Activated T-helper 1 cell treated with Interleukin-2 at 50 U/mL for 16 hours (primary cell): ENCODE measurements at places on chromosomes 7 and 10.

DNA sequence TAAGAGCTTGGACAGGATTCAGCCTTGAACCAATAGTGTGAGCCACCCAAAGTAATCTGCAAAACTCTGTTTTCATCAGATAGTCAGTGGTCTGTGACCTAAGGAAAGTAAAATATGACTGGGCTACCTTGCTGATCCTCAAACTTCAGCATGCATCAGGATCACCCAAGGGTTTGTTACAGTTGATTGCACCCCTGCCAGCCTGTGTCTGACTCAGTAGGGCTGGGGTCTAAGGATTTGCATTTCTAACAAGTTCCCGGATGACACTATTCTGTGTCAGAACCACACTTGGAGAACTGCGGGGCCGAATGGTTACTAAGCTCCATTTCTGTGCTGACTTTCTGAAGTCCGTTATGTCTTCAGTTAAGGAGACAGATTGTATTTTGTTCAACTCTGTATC, 40.6 kb upstream of the TSPAN13 start:
- no peak for DNase-seq

GRCh38 chr7:151150388-151150787, 17.1 kb downstream of the GBX1 start:
- no peak for DNase-seq

GRCh38 chr10:102046095-102046494, 9.9 kb downstream of the ARMH3 start:
- no peak for DNase-seq

GRCh38 chr10:78771260-78771659, 297.5 kb upstream of the ZMIZ1 start:
- no peak for DNase-seq

DNA sequence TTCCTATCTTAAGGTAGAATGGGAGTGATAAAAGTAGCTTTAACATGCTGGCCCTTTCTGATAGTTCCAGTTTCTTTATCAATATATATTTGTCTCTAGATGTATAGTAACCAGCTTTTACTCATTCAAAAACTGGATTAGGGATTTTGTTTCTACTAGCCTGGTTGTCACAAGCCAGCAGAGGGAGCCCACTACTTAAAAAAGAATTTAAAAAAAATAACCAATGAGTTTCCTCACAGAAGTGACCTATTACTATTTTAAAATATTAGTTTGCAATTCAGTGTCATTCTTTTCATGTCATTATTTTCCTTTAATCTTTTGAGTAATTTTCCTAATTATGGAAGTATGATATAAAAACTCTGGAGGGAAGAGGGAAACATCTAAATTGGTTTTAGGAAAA, 142.1 kb downstream of the PHTF2 start:
- DNase-seq, result no peak

DNA sequence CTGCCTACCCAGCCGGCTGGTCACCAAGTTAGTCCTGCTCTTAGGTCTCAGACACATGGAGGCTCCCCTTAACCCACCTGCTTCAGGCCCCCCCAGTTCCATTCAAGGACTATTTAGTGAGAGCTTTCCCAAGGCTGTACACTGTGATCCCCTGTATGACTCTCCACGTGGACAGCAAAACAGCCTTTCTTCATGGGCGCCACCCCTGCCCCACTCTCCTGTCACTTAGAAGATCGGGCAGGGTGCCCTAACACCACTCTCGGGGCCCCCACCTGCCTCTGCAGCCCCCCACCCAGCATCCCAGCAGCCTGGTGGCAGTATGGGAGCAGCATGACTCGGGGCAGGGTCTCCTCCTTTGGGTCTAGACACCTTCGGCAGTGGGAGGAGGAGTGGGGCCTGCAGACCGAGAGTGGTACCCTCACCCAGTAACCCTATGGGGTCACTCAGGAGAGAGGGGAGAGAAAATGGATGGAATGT, 116.6 kb downstream of the PTPN20 start:
- no peak for DNase-seq

GRCh38 chr7:77579797-77580196, 42.7 kb downstream of the PTPN12 start:
- no peak for DNase-seq

GRCh38 chr7:135741905-135742304, 6.7 kb downstream of the FAM180A start:
- DNase-seq, result no peak

DNA sequence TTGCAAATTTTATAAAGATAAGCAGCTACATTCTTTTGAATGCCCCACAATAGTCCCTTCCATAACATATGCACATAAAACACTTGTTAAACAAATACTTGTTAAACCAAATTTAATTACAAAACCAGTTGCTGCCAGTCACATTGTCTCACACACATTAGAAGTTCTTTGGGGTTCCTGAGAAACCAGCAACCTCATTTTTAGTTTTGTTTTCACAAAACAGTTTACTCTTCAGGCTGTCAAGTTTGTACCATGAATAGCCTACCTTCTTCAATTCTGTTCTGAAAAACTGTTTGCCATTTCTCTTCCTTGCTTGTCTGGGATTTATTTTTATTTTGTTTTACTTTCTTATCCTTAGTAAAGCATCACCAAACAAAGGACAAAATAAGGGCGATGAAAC, 176.5 kb upstream of the PHF14 start:
- DNase-seq, result no peak

DNA sequence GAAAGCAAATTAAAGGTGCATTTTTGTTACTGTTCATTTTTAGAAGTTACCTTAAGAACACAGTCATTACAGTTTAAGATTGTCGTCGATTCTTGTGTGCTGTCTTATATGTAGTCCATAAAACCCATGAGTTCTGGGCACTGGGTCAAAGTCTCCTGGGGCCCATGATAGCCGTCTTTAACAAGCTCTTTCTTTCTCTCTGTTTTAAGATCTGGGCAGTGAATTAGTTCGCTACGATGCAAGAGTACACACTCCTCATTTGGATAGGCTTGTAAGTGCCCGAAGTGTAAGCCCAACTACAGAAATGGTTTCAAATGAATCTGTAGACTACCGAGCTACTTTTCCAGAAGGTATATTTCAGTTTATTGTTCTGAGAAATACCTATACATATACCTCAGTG, 90.7 kb upstream of the CAPZA2 start:
- DNase-seq, result no peak

DNA sequence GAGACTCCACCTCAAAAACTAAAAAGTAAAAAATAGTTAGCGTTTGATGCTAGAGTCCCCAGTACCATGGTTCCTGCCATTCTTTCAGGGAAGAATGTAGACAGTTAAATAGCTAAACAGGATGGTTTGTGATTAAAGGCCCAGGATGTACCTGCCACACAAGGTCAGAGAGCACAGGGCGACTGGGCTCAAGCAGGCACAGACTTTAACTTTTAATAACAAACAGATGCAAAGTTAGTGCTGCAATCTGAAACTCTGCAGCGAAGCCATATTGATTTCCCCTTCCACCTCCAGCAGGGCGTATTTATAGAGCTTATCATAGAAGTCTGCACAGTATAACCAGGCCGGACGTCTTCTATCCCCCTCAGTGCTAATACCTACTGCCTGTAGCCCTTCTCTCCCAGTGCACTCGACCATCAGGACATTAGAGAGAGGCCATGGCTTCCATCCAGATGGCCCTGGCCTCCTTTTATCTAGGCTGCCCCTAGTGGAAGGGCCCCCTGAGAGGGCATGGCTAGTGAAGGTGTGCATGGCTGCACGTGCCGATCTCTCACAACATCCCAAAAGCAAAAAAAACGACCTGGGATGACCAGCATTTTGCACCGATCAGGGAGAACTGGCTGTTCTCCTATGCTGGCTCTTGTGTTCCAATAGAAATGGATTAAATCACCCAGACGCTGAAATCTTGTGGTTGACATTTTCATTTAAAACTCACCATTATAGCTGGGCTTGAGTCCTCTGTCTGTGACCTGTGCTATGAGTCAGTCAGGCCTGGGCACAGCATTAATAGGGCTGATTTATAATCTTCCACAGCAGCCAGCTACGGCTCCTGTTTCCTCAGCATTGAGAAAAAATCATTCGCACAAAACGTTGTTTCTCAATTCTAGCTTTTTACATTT, 7.6 kb upstream of the BAG3 start:
- no peak for DNase-seq

GRCh38 chr7:30778255-30779025, 7.2 kb downstream of the MINDY4 start:
- DNase-seq, result no peak

- DNase-seq, result no peak
Measured at GRCh38 chr7:152335900-152336571, 99.8 kb downstream of the KMT2C start.

DNA sequence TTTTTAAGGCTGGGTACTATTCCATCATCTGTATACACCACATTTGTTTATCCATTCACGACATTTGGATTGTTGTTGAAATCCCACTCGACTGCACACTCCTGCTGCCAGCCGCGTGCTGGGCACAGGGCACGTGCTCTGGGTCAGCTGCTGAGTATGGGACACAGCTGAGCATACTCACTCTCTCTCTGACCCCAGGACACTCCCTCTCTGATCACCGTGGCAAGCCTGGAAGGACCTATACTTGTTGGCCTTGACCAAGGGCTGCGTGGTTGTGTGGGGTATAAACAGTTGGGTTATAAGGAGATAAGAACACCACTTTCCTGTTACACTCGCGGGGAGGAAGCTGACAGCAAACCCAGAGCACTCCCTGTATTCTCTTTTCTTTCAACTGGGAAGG, 153.0 kb upstream of the RHEB start:
- no peak for DNase-seq

DNA sequence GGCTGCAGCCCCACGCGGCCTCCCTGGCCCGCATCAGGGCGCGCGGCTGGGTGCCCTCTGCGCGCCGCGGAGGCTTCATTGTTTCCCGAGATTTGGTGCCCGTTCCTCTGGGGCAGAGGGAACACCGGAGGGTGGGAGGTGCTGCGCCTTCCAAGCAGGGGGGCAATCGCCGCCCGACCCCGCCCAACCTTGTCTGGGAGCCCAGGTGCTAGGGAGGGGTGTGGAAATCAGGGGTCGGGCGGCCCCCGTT, 1.0 kb upstream of the NRP1 start:
- DNase-seq, result no peak

DNA sequence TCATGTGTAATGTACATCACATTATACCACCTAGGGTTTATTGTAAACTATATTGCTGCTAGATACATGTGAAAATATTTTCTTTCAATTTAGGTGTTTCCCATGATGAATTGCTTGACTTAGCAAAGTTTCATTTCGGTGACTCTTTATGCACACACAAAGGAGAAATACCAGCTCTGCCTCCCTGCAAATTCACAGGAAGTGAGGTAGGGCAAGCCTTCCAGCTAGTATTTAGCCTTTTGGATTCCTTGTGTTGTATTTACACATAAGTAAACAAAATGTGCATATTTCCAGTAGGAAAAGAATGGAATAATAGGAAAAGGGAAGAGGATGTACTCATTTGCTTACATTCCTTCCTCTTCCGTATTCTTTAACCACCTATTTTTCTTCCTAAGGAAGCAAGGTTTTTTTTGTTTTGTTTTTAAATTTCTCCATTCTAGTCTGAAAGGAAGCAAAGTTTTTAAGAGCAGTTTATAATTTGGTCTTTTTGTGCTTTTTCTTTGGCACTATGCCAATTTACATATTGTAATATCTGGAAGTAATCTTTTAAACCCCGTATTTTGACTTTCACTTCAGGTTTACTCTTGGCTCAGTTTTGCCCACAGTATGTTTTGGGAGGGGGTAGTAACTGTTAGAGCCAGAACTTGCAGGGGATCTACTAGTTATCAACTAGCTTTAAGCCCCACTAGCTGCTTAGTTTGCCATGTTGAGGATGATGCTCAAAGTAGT, 10.4 kb downstream of the PMPCB start:
- no peak for DNase-seq

DNA sequence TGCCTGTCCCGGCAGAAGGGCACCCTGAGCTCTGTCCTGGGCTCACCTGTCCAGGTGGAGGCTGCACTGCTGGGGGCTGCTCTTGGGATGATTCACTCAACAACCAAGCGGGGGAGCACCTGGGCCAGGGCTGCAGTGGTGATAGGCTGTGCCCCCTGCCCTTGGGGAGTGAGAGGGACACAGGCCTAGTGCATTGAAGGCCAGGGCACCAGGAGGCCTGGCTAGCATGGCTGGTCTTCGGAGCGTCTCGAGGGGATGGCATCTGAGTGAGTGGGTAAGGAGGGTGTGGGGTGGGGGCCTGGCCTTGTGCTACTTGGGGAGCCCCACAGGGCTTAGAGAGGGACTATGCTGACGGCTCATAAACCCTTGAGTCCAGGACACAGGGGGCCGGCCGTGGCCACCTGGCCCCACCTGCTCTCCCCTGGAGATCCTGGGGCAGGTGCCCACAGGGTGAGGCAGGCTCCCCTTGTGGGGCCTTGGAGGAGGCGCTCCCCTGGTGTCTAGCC, 3.1 kb downstream of the PWWP2B start:
- DNase-seq, result no peak

DNA sequence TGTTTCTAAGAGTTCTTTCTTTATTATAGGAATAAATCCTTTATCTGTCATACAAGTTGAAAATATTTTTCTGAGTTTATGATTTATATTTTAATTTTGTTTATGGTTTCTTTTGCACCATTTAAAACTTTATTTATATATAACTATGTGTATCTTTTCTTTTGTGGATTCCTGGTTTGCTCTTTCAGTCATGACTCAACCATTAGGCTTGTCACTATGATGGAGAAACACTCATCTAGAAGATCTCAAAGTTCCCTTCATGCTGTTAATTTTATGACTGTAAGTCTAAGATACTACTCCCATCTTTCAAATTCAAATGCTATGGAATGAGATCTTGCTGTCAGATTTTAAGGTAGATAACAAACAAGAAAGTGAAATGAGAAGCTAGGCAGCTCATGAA, 199.5 kb downstream of the INHBA start:
- DNase-seq, result no peak

- no peak for DNase-seq
Measured at GRCh38 chr10:80429521-80429973, 21.2 kb downstream of the PRXL2A start.

GRCh38 chr10:5314840-5315239, 49.9 kb upstream of the UCN3 start:
- no peak for DNase-seq

DNA sequence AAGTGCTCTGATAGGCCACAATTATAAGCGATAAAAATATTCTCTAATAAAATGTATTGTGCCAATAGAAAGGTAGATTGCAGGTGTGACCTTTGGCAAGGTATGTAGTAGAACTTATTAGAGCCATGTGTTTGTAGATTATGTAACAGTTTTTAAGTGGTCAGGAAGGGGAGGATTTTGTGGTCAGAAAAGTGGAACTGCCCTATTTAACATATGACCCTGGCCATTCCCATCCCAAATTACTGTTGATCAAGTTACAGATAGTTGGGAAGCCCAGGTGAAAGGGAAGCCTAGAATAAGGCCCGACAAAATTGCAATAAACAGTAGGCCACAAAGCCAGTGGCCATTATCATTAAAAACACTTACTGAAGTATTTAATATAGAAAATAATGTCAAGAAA, 89.2 kb downstream of the SPAG6 start:
- DNase-seq, result no peak
